ENCODE measurements at places on chromosomes 5 and 9.

- no peaks in the 10 kb centered on the region for H3K27me3 ChIP-seq
- H3K4me3 ChIP-seq, result no peak overlapping the region
- peaks cover 2% of the 10 kb centered on the region for H3K4me1 ChIP-seq
- H3K36me3 ChIP-seq, result no peaks in the 10 kb centered on the region
These were observed 105.4 kb upstream of the FER start for GRCh38 chr5:108642170-108642906.

DNA sequence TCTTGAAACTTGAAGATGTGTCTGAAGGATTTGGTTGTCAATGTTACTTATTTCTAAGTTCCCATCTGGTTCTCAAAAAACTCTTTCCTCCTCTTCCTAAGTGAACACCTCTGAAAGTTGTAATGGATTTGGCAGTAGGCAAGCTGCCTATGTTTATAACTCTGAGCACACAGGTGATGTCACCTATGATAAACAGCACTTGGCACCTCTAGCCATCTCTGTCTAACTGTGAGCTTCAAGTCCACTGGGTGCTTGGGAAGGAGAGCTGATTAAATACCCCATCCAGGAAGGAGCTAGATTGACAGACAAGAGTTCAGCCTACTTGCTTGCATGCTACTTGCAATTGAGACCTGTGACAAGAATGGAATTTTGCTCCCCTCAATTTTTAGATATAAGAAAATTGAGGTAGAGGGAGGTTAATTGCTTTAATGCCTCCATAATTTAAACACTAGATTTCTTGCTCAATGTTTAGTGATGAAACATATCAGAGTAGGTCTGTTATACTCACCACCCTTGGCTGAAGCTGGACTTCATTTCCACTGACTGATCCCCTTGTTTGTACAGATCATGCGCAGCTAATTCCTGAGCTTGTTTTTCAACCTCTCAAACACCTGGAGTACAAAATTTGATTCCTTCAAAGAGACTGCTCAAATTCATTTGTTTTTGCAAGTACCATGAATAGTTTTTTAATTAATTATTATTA is 49.9 kb downstream of the PDE4D start:
- no peaks in the 10 kb centered on the region for H3K36me3 ChIP-seq
- no peaks in the 10 kb centered on the region for H3K4me1 ChIP-seq
- H3K27me3 ChIP-seq, result peaks cover 7% of the 10 kb centered on the region
- DNase-seq, result no peak

- peaks cover 44% of the 10 kb centered on the region for H3K27me3 ChIP-seq
- DNase-seq, result no peak
- no peaks in the 10 kb centered on the region for H3K36me3 ChIP-seq
- H3K4me3 ChIP-seq, result no peak overlapping the region
- H3K4me1 ChIP-seq, result no peaks in the 10 kb centered on the region
- H3K27ac ChIP-seq, result no peak overlapping the region
These were observed 182.0 kb upstream of the PPP1R26 start for GRCh38 chr9:135297456-135298075.

- no peak overlapping the region for H3K4me3 ChIP-seq
- no peaks in the 10 kb centered on the region for H3K4me1 ChIP-seq
- no peak for DNase-seq
- H3K36me3 ChIP-seq, result no peaks in the 10 kb centered on the region
- H3K27me3 ChIP-seq, result no peaks in the 10 kb centered on the region
These were observed 7.5 kb upstream of the FST start for GRCh38 chr5:53472720-53473510.

- peaks cover 3% of the 10 kb centered on the region for H3K27me3 ChIP-seq
- no peak overlapping the region for H3K27ac ChIP-seq
- no peak for DNase-seq
- peaks cover 74% of the 10 kb centered on the region for H3K4me1 ChIP-seq
- no peaks in the 10 kb centered on the region for H3K36me3 ChIP-seq
- H3K4me3 ChIP-seq, result no peak overlapping the region
These were observed 7.6 kb upstream of the CXXC5 start for GRCh38 chr5:139640421-139641115.

GRCh38 chr5:140346348-140347221 is at the start of gene HBEGF:
HBEGF (minus strand) TSS chr5:140346603; CDS start chr5:140346328, 275 bp downstream.
- H3K36me3 ChIP-seq, result peaks cover 10% of the 10 kb centered on the region
- H3K4me3 ChIP-seq, result peak within 1 kb of the TSS; percentile 72
- H3K27me3 ChIP-seq, result no peaks in the 10 kb centered on the region
- no peak within 1 kb of the TSS for H3K27ac ChIP-seq
- H3K4me1 ChIP-seq, result peaks cover 16% of the 10 kb centered on the region

GRCh38 chr9:130352586-130353285 is 87.2 kb downstream of the HMCN2 start:
- peaks cover 31% of the 10 kb centered on the region for H3K27me3 ChIP-seq
- no peak for DNase-seq
- no peaks in the 10 kb centered on the region for H3K36me3 ChIP-seq
- H3K4me1 ChIP-seq, result peaks cover 3% of the 10 kb centered on the region
- H3K4me3 ChIP-seq, result no peak overlapping the region

DNA sequence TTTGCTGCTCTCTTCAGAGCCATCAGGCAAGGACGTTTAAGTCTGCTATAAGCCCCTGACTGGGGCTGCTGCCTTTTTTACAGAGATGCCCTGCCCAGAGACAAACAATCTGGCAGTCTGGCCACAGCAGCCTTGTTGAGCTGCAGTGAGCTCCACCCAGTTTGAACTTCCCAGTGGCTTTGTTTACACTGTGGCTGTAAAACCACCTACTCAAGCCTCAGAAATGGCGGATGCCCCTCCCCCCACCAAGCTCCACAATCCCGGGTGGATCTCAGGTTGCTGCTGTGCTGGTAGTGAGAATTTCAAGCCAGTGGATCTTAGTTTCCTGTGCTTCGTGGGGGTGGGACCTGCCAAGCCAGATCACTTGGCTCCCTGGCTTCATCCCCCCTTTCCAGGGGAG is 59.7 kb upstream of the SNCAIP start:
- no peak overlapping the region for H3K27ac ChIP-seq
- H3K4me1 ChIP-seq, result no peaks in the 10 kb centered on the region
- H3K36me3 ChIP-seq, result no peaks in the 10 kb centered on the region
- H3K4me3 ChIP-seq, result no peak overlapping the region
- no peaks in the 10 kb centered on the region for H3K27me3 ChIP-seq

- H3K4me3 ChIP-seq, result no peak overlapping the region
- H3K4me1 ChIP-seq, result peaks cover 22% of the 10 kb centered on the region
- DNase-seq, result no peak
- H3K36me3 ChIP-seq, result peaks cover 32% of the 10 kb centered on the region
- H3K27me3 ChIP-seq, result no peaks in the 10 kb centered on the region
These were observed 14.8 kb downstream of the PCDHGC5 start for GRCh38 chr5:141503681-141504080.

- no peak overlapping the region for H3K27ac ChIP-seq
- H3K4me1 ChIP-seq, result peaks cover 3% of the 10 kb centered on the region
- H3K27me3 ChIP-seq, result peaks cover 16% of the 10 kb centered on the region
- no peak overlapping the region for H3K4me3 ChIP-seq
- H3K36me3 ChIP-seq, result no peaks in the 10 kb centered on the region
These were observed 106.7 kb upstream of the PTPN3 start for GRCh38 chr9:109604781-109605180.

- peak within 1 kb of the TSS; percentile 75 for H3K27ac ChIP-seq
- H3K4me3 ChIP-seq, result peak within 1 kb of the TSS; percentile 90
- H3K4me1 ChIP-seq, result peaks cover 63% of the 10 kb centered on the region
These were observed at the start of gene DBN1 for GRCh38 chr5:177473443-177474001. DBN1 (minus strand) TSS chr5:177473634; CDS start chr5:177473521, 113 bp downstream.

GRCh38 chr5:38692346-38692745 is 135.9 kb upstream of the LIFR start:
- no peaks in the 10 kb centered on the region for H3K36me3 ChIP-seq
- H3K4me3 ChIP-seq, result no peak overlapping the region
- peak; percentile 27 for DNase-seq
- no peaks in the 10 kb centered on the region for H3K4me1 ChIP-seq

DNA sequence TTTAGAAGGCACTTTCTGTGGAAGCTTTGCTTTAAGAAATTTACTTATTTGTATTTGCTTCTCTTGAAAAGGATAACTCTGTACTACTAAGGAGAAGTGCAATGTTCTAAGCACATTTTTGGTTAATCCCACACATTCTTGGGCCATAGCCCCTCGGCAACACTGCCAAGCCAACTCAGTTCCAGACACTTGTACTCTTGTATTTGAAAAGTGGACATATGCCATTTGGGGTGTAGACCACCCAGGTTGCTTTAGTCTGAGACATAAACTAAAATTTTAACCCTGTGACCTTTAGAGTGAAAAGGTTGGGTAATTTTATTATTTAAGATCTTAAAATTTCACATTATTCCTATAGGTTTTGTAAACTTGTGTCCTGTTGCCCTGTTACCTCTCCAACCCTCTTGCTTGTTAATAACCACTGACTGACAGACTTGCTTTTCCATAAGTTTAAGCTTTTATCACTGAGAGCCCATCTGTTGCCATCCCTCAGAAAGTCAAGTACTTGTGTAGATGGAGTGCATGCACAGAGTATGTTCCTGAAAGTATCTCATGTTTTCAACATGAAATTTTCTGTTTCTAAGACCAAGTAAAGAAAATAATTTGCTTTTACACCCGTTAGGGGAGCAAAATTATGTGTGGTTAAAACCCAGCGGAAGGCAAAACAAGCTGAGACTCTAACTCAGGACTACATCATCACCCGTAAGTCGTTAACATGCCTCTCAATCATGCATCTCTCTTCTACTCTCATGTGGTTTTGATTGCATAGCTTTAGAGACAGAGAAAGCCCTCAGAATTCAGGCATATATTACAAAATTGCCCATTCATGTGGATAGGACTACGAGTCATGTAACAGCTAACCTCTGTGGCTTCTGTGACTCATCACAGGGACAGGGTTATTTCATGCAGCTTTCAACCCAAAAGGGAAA is 117.3 kb downstream of the GDNF start:
- DNase-seq, result peak; percentile 95
- peak overlapping the region; percentile 94 for H3K27ac ChIP-seq
- no peak overlapping the region for H3K4me3 ChIP-seq
- H3K27me3 ChIP-seq, result no peaks in the 10 kb centered on the region
- H3K4me1 ChIP-seq, result peaks cover 7% of the 10 kb centered on the region
- peaks cover 1% of the 10 kb centered on the region for H3K36me3 ChIP-seq

DNA sequence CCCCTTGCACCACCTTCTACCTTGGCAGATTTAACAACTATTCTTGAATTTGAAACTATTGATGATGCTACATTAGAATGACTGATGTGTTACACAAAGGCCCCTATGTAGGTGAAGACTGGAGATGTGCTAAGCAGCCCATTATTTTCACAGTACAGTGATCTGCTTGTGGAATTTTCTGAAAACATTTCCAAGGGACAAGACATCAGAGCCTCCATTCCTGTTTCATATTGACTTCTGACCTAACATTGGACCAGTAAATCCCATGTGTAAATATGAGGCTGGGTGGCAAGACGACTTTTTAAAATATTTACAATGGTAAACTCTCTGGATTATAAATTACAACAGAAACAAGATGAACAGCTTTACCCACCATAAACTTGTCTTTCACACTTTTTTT is 265.8 kb upstream of the EFNA5 start:
- DNase-seq, result no peak
- no peaks in the 10 kb centered on the region for H3K36me3 ChIP-seq
- H3K4me1 ChIP-seq, result no peaks in the 10 kb centered on the region
- H3K27ac ChIP-seq, result no peak overlapping the region
- no peak overlapping the region for H3K4me3 ChIP-seq
- H3K27me3 ChIP-seq, result no peaks in the 10 kb centered on the region

- DNase-seq, result peak; percentile 47
- H3K27ac ChIP-seq, result no peak overlapping the region
- H3K36me3 ChIP-seq, result peaks cover 82% of the 10 kb centered on the region
- peaks cover 13% of the 10 kb centered on the region for H3K4me1 ChIP-seq
- H3K4me3 ChIP-seq, result no peak overlapping the region
These were observed 20.2 kb upstream of the RPL26L1 start for GRCh38 chr5:172939071-172939470.

DNA sequence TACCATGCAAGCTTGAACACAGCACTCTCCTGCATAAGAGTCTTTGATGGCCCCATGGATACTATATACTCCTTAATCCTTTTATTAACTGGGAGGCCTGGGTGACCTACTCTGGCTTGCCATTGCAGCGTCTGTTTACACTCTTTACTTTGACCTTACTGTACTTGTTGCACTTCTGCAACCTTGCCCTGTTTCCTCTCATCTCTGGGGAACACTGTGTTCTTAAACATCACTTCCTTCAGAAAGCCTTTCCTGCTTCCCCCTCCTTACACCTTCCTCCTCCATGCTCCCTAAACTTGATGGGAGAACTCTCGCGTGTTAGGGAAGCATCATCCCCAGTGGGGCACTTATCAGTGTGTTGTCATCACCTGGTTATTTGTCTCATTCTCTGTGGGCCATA is 222.3 kb downstream of the NR3C1 start:
- DNase-seq, result no peak
- peaks cover 2% of the 10 kb centered on the region for H3K4me1 ChIP-seq
- no peak overlapping the region for H3K27ac ChIP-seq
- H3K27me3 ChIP-seq, result no peaks in the 10 kb centered on the region
- H3K36me3 ChIP-seq, result no peaks in the 10 kb centered on the region

DNA sequence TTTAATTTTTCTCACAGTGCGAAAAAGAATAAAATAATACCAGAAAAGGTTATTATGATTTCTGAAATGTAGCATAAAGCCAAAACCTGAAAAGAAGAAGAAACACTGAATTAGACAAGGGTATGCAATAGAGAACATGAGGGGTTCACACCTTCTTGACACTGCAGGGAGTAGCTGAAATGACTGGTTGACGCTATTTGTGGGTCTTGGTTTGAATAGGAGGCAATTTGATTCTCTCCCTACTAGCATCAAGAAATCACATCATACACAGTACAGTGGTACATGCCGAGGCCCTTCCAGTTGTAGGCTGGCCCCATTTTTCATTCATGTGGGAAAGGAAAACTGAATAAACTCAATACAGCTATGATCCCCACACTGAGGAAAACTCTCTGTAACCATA is 68.6 kb downstream of the NR3C1 start:
- H3K36me3 ChIP-seq, result peaks cover 19% of the 10 kb centered on the region
- no peaks in the 10 kb centered on the region for H3K27me3 ChIP-seq
- no peak for DNase-seq
- no peaks in the 10 kb centered on the region for H3K4me1 ChIP-seq
- H3K4me3 ChIP-seq, result no peak overlapping the region

- H3K36me3 ChIP-seq, result peaks cover 14% of the 10 kb centered on the region
- H3K27me3 ChIP-seq, result peaks cover 9% of the 10 kb centered on the region
- peaks cover 6% of the 10 kb centered on the region for H3K4me1 ChIP-seq
- DNase-seq, result no peak
These were observed 16.8 kb downstream of the AMBP start for GRCh38 chr9:114061292-114061691.

GRCh38 chr9:133153227-133154096 is 10.3 kb downstream of the GBGT1 start:
- H3K27ac ChIP-seq, result no peak overlapping the region
- H3K4me3 ChIP-seq, result no peak overlapping the region
- DNase-seq, result no peak
- H3K36me3 ChIP-seq, result peaks cover 8% of the 10 kb centered on the region

- no peak overlapping the region for H3K4me3 ChIP-seq
- no peaks in the 10 kb centered on the region for H3K4me1 ChIP-seq
- H3K36me3 ChIP-seq, result no peaks in the 10 kb centered on the region
- DNase-seq, result no peak
These were observed 882.6 kb downstream of the PTPRD start for GRCh38 chr9:9730174-9730573.

DNA sequence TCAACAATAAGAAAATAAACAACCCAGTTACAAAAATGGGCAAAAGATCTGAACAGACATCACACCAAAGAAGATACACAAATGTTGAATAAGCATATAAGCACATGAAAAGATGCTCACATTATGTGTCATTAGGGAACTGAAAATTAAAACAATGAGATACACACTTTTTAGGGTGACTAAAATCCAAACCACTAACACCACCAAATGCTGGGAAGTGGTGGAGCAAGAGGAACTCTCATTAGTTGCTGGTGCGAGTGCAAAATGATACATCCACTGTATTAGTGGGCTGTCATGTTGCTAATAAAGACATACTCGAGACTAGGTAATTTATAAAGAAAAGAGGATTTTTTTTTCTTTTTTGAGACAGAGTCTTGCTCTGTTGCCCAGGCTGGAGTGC is 329.1 kb downstream of the TMEM38B start:
- H3K36me3 ChIP-seq, result no peaks in the 10 kb centered on the region
- H3K4me3 ChIP-seq, result no peak overlapping the region
- H3K27ac ChIP-seq, result no peak overlapping the region
- H3K27me3 ChIP-seq, result no peaks in the 10 kb centered on the region
- no peaks in the 10 kb centered on the region for H3K4me1 ChIP-seq

Measured in mesenchymal stem cell (in vitro differentiated cells and primary cell).